ENCODE measurements at places on chromosomes 16 and 17.

GRCh38 chr17:59332749-59333377 lies 1.4 kb downstream of the YPEL2 start:
- no peak for DNase-seq

DNA sequence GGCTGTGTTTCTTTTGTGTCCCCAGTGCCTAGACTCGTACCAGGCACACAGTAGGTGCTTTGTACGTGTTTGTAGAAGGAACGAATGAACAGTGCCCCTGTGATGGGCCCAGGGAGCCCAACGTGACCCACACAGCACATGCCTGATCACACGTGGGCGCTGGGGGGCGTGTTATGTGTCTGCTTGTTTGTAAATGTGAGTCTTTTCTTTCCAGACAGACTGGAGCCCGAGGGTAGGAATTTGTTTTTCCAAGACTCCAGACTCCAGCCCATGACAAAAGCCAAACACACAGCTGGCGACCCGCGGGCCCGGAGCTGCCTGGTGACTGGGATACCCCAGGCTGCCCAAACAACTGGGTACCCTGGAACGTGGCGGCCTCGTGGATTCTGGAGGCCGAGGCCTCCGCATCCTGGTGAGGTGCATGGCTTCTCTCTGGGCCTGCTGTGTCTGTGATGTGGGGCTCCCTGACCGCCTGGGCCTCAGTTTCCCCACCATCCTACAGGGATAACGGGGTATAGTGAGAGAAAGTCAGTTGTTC lies 14.9 kb upstream of the CBFA2T3 start:
- DNase-seq = no peak

DNA sequence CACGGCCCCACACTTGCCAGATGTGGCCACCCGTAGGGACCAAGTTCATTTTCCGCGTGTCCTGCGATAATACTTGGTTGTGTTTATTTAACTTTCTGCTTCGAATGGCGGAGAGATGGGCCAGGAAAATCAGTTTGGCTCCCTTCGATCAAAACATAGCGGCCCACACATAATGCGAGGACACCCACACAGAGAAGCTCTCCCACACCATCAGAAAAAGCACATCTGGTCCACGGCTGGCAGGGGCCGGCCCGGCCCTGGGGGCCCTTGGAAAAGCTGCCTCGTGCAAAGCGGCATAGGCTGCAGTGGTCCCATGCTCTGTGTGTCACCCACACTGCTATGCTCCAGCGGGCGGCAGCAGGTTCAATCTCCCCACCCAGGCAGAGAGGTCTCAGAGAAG lies 46.9 kb downstream of the ZNF423 start:
- no peak for DNase-seq

GRCh38 chr16:84043486-84044117 lies 1.0 kb upstream of the SLC38A8 start:
- no peak for DNase-seq

DNA sequence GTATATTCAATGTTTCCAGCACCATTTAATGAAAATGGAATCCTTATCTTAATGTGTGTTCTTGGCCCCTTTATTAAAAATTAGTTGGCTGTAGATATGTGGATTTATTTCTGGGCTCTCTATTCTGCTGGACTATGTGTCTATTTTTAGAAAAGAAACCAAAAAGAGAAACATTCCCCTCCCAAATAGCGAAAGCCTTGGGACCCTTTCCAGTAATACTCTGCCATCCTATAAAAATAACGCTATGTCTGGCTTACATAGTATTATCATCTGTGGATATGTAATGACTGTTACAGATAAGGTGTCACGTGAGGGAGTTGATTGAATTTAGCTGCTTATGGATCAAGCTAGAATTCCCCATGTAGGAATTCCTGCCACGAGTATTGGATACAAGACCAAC lies 279.3 kb upstream of the KIF2B start:
- DNase-seq = no peak

GRCh38 chr17:30554839-30555751 lies 77.9 kb downstream of the GOSR1 start:
- peak; percentile 20 for DNase-seq

DNA sequence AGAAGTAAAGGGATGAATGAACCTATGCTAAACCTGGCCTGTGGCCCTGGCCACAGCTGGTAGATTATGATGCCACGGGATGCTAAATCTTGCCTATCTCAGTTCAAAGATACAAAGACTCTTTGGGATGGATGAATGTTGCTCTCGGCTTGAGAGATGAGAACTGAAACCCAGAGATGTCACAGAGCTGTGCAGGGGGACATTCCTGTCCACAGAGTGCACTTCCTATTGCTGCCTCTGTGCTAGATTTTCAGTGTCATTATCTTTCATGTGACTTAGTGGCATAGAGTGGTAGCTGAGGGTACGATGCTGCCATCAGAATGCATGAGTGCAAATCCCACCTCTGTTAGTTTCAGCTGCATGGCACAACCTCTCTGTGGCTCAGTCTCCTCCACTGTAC lies 2.3 kb upstream of the MT1M start:
- DNase-seq = no peak

GRCh38 chr16:74635303-74635702 lies 28.4 kb upstream of the GLG1 start:
- no peak for DNase-seq

GRCh38 chr17:73798111-73798748 lies 154.0 kb upstream of the SDK2 start:
- no peak for DNase-seq

DNA sequence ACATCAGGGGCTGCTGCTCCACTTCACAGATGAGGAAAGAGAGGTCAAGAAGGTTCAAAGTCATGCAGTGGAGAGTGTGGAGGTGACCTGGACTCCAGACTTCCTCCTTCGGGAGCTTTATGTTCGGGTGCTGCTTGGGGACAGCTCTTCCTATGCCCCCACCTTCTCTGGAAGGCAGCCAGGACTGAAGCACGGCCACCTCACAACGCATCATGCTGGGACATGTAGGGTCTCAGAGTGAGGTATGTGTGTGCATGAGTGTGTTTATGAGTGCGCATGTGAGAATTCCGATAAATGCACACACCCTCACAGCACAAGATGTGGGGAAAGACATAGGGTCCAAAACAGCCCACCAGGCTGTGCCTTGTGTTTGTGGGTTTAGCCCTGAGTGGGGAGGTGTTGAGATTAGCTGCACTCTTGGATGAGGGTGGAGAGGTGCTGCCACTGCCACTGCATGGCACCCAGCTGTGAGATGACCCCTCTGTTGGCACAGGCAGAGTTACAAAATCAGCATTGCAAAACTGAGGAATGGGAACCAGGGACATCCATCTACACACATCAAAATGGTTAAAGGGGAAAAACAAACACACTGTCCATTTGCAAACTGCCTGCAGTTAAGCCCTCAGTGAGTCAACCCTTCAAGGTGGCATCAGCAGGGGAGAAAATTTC lies 367.4 kb downstream of the SEC14L1 start:
- no peak for DNase-seq

- no peak for DNase-seq
These were observed 42.3 kb downstream of the FZD2 start for GRCh38 chr17:44599298-44600175.

DNA sequence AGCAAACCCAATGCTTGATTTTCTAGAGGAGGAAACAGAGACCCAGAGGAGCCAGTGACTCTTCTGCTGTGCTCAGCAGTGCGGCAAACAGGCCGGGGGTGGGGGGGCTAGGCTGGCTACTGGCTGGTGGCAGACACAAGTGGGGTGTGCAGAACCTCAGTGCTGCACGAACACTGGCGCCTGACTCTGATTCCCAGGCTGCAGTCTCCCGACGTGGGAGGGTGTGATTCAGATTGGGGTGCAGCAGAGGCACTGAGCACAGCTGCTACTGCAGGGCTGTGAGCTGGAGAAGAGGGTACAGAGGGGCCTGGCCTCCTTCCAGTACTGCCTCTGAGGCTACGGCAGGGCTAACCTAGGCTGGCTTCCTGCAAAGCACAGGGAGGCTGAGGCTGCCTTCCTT lies 8.1 kb downstream of the RPL19 start:
- DNase-seq = peak; percentile 57

- peak; percentile 69 for DNase-seq
These were observed at the start of gene CCL5 for GRCh38 chr17:35879773-35880654. Gene CCL5, minus strand, starts transcription at chr17:35880360.

DNA sequence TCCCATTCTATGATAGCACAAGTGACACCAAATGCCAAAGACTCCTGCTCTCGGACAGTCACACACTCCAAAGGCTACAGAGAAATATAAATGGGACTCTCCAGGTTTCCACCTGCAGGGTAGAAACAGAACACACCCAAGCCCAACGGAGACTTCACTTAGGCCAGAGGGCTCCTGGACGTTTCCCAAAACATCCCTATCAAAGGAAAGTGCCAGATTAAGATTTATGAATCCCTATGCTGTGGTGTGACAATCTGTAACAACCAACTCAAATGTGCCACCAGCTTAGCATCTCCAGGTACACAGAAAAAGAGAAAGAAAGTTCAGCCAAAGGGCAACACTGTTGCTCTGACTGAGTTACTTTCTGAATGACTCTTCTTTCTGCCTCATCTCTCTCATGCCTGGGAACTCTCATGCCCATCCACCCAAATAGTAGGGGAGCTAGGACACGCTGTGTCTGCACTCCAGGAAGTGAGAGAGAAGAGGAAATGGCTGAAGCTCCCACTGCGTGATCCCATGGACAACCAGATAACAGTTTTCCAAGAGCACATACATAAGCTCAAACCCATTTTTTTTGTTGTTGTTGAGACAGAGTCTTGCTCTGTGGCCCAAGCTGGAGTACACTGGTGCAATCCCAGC lies 49.7 kb downstream of the SMG6 start:
- peak; percentile 59 for DNase-seq

DNA sequence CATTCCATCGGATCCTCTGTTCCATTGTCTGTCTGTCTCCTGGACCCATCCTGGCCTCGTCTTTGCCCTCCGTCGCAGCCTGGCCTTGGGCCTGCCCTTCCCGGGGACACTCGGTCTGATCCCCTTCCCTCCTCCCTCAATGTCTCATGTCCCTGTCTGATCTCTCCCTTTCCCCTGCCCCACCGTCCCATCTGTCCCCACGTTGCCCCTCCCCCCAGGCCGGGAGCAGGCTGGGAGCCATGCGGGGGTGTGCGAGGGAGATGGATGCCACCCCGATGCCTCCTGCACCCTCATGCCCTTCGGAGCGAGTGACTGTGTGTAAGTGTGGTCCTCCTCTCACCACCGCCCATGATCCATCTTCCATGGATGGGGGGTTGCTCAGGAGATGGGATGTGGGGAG lies 5.3 kb upstream of the ATP2A1 start:
- DNase-seq = no peak

DNA sequence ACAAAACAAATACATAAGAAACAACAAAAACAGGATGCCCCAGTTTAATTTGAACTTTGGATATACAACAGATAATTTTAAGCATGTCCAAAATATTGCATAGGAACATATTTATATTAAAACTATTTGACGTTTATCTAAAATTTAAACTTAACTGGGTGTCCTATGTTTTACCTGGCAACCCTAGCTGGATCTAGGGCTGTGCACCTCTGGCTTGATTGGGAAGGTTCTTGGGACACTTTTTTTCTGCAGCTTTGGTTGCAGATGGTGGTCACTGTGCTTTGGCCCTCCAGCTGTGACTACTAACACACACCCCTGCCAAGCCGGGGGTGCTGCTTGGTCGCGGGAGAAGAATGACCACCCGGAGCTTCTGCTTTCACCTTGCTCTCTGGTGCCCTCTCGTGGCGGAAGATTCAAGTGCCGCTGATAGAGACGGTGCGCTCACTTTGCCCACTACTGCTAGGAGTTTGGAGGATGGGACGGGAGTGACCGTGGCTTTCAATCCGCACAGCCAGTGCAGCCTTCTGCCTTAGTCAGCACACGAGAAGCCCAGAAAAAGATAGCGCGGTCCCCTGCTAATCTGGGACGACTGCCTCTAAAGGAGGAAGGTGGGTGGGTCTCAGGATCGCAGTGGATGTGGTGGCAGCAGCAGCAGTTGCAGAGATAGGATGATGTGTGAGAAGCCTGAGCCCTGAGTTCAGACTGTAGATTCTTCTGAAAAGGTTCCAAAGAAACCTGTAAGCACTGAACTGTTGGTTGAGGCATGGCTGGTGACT lies 6.7 kb downstream of the SPACA3 start:
- peak; percentile 84 for DNase-seq

DNA sequence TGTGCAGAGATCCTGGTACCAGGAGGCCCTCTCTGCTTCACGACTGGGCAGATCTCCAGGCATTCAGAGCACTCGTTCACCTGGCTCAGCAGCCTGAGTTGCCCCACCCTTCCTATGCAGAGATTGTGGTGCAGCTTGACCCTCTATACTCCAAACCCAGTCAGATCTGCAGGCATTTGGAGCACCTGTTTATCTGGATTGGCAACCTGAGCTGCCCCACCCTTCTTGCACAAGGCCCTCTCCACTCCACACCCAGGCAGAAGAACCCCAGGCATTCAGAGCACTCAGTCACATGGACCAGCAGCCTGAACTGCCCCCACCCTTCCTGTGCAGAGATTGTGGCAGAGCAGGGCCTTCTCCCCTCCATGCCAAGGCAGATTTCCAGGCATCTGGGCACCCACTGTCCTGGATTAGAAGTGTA lies 88.4 kb upstream of the CDH5 start:
- no peak for DNase-seq

GRCh38 chr17:72134608-72135394 lies 14.0 kb downstream of the SOX9 start:
- no peak for DNase-seq

GRCh38 chr17:80035687-80035936 lies at the start of gene TBC1D16:
Gene TBC1D16, minus strand, starts transcription at chr17:80035872. Its CDS starts 22,325 bp downstream, at chr17:80013547.
- no peak for DNase-seq

GRCh38 chr16:4500272-4500671 lies 24.1 kb downstream of the HMOX2 start:
- DNase-seq = no peak

DNA sequence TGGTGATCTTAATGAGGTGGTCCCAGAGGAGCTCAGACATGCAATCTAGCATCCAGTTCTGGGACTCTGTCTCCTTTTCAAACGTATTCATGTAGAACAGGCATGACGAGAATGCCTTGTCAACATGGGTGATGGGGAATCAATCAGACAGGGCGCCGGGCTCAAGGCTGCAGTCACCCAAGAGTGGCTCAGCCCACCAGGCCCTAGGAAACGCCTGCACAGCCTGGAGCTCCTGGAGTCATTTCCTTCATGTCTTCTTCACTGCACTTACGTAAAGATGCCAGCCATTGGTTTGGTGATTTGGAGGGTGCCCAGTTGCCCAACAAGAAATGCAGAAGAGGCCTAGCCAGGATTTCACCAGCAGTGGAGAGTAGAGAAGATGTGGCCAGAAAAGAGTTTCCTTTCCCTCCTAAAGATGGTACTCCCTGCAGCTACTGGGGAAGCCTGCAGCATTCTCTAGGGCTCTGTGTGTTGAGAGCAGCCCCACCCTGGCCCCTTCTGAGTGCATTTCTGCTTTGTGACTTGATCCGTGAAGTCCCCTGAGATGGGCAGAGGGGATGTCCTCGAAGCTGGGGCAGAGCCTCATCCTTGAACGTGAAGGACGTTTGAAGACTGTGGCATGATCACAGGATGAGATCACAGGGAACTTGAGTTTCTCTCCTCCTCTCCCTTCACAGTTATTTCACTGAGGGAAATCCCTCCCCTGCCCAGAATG lies 24.0 kb upstream of the STH start:
- DNase-seq = no peak

Data from activated T-cell treated with anti-CD3 and anti-CD28 coated beads, Interleukin-2, amount 50 U/mL, for 48 hours (primary cell).